Activated naive CD4-positive, alpha-beta T cell (primary cell): ENCODE measurements at places on chromosomes 12 and 14.

- no peak for DNase-seq
Measured at GRCh38 chr12:7864601-7865150, 8.0 kb downstream of the SLC2A14 start.

DNA sequence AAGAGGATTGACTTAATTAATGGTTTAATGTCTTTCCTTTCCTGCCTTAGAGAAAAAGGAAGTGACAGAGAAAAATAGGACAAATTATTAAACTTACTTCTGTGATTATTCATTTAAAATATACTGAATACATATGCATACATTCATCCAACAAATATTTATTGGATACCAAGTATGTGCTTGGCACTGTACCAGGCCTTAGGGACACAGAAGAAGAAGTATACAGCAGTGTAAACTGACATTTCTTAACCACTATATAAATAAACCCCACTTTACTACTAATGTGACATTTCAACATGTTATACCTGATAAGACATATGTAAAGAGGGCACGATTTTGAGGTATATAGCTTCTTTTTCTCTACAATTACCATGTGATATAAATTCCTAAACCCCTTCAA lies 53.6 kb downstream of the ERO1A start:
- DNase-seq, result no peak

DNA sequence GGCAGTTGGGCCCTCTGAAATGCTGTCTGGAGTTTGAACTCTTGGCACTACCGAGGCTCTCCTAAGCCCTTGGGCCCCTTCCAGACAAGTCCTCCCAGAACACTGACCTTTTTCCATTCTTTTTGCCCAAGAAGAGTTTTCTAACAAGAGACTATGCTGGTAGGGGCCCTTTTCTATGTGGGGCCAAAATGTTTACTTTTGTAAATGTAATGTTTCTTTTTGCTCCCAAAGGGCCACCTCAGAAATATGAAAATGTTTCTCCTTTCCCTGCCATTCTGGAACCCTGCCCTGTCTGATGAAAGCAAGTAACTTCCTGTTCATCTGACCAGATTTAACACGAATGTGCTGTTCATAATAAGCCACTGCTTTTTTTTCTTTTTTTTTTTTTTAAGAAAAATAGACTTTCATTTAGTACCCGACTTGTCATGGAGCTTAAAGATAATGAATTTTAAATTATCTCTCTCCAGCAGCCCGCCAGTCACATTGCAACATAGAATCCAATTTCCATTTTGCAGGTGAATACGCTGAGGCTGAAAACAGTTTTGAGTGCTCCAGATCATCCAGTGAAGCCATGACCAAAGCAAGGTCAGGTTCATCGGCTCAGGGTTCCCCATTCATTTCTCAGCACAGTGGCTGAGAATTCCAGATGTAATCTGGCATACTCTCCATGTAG lies 169.9 kb downstream of the DPF3 start:
- DNase-seq, result no peak

DNA sequence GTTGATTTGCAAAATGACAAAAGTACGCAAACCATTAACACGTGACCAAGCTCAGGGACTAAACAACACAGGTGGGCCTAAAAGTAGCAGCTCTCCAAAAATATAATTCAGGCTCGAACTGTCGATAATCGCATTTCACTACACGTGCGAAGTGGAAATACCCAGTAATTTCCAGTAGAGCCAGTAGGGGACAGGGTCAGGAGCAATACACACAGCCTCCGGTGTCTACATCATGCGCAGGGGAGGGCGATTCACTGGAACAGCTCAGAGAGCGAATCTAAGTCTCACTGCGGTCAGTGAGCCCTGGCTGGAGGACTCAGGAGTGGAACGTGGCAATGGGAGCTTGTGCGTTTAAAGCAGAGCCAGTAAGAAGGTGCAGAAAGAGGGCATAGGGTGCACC lies 40.4 kb downstream of the SETD3 start:
- no peak for DNase-seq

- DNase-seq, result peak; percentile 21
Measured at GRCh38 chr14:106694638-106695393, 1168.4 kb downstream of the TMEM121 start.
